ENCODE measurements at places on chromosomes 16 and 17.

GRCh38 chr17:7816926-7817642, 16.9 kb upstream of the KDM6B start:
- DNase-seq: no peak

DNA sequence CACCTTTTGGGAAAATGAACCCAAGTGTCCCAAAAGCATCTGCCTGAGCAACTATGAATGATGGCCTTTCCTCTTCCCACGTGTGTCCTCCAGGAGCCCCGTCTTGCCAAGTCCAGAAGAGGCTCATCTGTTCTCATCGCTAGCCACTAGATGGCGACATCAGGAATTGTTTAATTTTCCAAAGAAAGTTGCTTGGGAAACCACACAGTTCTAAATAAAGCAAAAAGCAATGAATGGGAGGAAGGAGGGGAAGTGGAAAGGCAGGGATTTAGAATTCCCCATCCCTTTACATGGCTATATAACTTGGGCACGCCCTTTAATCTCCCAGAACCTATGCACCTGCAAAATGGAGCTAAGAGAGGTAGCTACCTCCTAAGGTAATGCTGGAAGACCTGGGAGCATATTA, 9.0 kb upstream of the CDH5 start:
- peak; percentile 48 for DNase-seq

GRCh38 chr17:30334421-30334820, 564 bp upstream of the TMIGD1 start:
- no peak for DNase-seq

- DNase-seq: no peak
Observed at GRCh38 chr16:23500212-23500861, 10.0 kb downstream of the GGA2 start.

DNA sequence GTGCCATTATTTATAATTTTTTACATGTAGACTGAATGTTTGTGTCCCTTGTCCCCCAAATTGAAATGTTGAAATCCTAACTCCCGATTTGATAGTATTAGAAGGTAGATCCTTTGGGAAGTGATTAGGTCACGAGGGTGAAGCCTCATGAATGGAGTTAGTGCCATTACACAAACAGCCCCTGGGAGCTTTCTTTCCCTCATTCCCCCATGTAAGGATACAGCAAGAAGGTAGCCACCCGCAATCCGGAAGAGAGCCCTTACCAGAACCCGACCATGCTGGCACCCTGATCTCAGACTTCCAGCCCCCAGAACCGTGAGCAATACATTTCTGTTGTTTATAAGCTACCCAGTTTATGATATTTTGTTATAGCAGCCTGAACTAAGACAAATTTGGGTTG, 143.2 kb downstream of the NPIPB5 start:
- DNase-seq: no peak

DNA sequence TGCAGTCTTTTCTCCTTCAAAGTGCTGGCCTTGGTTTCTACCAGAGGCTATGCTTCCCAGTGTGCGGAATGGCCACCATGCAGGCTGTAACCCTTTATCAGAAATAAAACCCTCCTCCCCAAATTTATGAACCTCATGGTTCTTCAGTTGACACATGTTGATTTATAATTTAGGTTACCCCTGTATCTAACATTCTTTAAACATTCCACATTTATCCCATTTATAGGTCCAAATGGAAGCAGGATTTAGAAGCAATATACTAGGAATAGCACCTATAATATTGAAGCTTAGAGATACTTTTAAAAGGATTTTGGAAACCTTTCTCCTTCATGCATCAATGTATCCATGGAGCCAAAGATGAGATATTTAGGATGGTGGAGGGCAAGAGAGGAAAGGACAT, 438.8 kb upstream of the C16orf82 start:
- DNase-seq: no peak

DNA sequence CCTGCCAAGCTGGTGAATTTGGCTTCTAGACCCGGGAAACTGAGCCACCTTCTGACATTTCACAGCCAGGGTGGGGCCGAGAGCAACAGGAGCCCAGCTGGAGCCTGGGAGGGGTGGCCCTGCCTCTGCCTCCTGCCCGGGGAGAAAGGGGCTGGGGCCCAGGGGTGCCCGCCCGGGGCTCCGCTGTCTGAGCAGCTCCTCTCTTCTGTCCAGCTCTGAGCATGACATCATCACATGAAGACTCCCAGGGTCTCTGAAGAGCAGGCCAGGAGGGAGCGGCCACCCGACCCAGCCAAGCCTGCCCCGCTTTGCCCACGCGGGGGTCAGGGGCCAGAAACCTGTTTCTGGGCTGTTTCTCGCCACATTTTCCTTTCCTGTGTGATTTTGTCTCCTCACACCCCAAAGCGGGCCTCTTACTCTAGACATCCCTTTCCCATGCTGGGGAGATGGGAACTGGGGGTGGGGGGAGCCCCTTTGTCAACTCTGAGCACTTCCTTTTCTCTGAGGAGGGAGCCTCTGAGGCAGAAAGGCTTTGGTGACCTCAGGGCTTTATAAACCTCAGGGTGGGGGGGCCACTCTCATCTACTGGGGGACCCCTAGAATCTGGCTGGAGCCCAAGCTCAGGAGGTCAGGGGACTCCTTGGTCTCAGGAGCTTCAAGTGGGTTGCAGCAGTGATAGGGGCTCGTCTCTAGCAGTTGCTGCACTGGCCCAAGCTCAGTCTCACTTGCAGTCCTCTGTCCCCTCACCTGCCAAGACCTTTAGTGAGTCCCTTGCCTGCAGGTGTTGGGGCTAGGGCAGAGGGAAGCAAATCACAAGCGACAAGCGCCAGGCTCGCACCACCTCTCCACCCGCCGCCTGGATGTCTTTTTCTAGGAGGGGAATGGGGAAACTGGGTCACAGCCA, 7.6 kb downstream of the UBALD2 start:
- no peak for DNase-seq
